Stimulated activated CD8-positive, alpha-beta memory T cell treated with anti-CD3 and anti-CD28 coated beads, Interleukin-4, amount 100 ng/mL, for 1 hour (primary cell): ENCODE measurements at places on chromosomes 3 and 15.

DNA sequence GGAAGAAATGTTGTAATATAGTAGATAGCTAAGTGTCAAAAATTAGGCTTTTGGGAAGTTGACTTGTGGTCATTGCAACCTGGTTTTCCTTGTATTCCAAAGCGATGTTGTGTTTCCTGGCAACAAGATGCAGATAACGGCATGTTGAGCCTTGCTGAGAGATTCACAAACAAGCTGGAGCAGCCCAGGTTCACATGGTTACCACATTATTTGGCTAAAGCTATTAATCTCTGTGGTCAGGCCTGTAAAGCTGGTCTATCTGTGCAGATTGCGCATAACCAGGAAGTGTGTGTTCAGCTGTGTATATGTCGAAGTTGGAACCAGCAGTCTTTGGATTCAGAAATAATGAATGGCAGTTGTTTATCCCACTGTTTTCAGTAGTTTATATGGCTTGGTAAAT is 6.6 kb downstream of the TIPARP start:
- no peak for DNase-seq

- DNase-seq = no peak
Measured at GRCh38 chr3:118495206-118495605, 539.4 kb downstream of the IGSF11 start.

DNA sequence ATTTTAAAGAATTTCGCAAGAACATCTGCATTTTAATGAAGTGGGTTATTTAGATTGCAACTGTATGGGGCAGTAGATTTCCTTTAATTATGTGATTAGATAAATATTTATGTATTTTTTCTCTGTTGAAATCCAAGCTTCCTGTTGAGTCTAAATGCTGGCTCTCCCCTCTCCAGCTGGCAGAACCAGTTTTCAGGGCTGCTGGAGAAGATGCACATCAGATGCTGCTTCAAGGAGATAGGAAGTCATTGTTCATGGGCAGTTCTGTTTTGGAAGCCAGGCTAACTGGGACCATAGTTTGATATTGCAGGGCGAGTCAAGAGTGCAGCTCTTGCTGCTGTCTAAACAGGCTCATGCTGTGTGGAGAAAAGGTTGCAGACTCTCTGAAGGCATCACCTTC is 97.4 kb downstream of the SLC9A9 start:
- no peak for DNase-seq

DNA sequence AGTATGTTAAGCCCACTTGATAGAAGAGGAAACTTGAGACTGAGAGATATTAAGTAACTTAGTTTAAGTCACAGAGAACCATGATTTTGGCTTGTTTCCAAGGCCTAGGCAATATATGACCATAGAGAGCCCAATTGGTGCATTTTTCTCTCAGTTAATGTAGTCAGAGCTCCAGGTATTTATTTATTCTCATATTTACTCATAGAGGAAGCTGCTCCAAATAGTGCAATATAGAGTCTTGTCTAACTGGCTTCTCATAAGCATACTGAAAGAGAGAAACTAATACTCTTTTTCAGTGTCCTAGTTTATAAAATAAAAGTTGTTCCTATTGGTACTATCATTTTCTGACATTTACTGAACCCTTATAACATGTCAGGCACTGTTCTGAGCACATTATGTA is 15.2 kb downstream of the TRNT1 start:
- no peak for DNase-seq

DNA sequence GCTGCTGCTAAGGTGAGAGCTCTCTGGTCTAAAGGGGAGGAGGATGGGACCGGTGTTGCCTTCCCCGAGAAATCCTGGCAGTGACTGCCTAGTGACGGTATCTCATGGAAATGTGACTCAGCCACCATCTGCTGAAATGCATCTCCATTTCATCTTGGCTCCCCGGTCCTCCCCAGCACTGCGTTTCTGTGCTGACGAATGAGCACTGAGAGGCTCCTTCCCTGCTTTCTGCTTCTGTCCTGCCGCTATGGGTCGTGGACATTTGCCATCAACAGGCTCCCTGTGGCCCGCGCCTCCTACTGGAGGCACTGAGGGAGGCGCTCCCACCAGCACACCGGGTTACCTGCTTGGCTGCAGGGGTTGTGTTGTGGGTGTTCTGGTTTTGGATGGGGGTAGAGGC is 13.5 kb upstream of the SEC13 start:
- DNase-seq = no peak

- DNase-seq = no peak
Measured at GRCh38 chr3:76024640-76025039, 239.3 kb upstream of the ZNF717 start.

DNA sequence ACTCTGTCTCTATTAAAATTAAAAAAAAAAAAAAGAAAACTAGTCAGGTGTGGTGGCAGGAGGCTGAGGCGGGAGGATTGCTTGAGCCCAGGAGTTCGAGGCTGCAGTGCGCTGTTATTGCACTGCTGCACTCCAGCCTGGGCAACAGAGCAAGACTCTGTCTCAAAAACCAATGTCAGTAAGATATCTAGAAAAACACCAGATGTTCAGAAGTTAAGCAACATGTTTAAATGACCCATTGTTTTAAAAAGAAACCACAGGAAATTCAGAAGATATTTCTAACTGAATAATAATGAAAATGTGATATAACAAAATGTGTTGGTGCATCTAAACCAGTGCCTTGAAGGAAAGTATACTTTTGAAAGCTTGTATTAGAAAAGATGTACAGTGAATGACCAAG is 203.4 kb upstream of the CGNL1 start:
- no peak for DNase-seq

DNA sequence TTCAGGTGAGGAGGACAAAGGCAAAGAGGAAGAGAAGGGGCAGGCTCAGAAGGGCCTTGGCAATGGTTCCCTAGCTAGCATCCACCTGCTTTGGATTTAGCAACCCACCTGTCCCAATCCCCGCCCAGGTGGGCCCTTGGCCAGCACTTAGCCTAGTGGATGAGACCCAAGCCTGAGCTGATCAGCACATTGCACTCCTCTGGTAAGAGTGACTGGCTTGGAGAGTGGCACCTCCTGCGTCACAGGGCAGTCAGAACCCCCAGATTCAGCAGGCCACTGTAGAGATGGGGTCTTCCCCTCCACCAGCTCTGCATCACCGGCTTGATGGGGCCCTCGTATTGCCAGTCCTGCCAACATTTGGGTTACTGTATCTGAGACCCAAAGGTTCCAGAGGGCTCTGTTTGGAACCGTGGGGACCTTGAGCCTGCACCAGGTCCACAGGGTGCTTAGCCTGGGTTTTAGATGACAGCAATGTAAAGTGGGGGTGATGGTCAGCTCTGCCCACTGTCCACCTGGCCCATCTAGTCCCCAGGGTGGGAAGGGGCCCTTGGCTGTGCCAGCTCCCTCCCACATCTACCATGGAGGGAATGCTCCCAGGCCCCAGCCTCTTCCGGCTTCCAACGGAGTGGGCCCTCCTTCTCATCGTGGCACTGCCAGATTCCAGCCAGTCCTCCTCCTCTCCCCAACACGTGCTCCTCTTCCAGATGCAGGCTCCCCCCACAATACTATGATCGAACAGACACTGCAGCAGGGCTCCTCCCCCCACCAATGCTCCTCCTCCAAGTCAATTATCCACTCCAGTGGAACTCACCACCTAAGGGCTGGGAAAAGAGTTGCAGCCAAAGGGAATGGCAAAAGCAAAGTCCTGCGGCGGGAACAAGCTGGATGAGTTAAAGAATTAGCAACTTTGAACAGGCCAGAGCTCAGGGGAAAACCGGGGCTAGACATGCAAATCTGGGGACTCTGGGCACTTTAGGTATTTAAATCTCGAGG is 45.7 kb downstream of the LHFPL4 start:
- no peak for DNase-seq

- no peak for DNase-seq
Measured at GRCh38 chr15:66359740-66360139, 3.3 kb upstream of the TIPIN start.

- DNase-seq = no peak
Measured at GRCh38 chr3:112773864-112774263, 72.8 kb downstream of the CD200R1L start.

- DNase-seq = no peak
Measured at GRCh38 chr3:82423268-82424030, 662.0 kb upstream of the GBE1 start.

DNA sequence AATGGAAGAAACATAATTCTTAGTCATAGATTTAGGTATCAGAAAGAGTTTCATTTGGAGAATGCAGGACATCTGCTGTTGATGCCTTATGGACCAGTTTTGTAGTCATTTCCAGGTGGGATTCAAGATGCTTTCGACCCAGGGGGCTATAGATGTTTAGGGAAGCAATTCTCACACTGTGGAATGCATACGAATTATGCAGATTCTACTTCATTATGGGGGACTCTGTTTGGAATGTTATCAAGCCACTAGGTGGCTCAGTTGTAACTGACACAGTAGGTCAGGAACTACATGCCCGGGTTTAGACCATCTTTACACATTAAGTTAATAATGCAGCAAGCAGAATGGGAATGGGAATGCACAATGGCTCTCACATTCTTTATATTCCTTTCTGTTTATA is 1359.8 kb downstream of the ZPLD1 start:
- DNase-seq = no peak

- DNase-seq = no peak
Measured at GRCh38 chr3:12227833-12228232, 61.0 kb upstream of the PPARG start.

- no peak for DNase-seq
Measured at GRCh38 chr3:9508781-9509180, 44.8 kb downstream of the LHFPL4 start.

GRCh38 chr15:82108489-82109078 is 62.8 kb upstream of the MEX3B start:
- peak; percentile 13 for DNase-seq

- DNase-seq = no peak
Measured at GRCh38 chr3:37320276-37320675, 145.9 kb upstream of the LRRFIP2 start.

GRCh38 chr3:70824773-70825172 is 512.3 kb upstream of the MDFIC2 start:
- no peak for DNase-seq

GRCh38 chr3:25468866-25469319 is 40.8 kb downstream of the RARB start:
- no peak for DNase-seq

GRCh38 chr3:134078169-134078831 is 48.6 kb upstream of the SLCO2A1 start:
- no peak for DNase-seq
